ENCODE measurements at places on chromosomes 11 and 22. TPM values are rescaled to one million over a fixed set of nuclear protein-coding genes. Genes with fewer than 3 reads are reported as not detected.

The FAM118A gene
- 16.8 TPM for polyA plus RNA-seq

The STIM1 gene
- 35.1 TPM for polyA plus RNA-seq

The CCDC116 gene
- 0.22 TPM for polyA plus RNA-seq

The ACCS gene
- polyA plus RNA-seq: 25.2 TPM

The FLRT1 gene
- 2.6 TPM for polyA plus RNA-seq

The CCDC188 gene
- polyA plus RNA-seq: 0.71 TPM

The MFRP gene
- polyA plus RNA-seq: not detected

The SLC43A3 gene
- polyA plus RNA-seq: 25.6 TPM

The OMP gene
- 0.25 TPM for polyA plus RNA-seq

The TRAF6 gene
- polyA plus RNA-seq: 16.2 TPM

The CBLIF gene
- not detected for polyA plus RNA-seq

The OR51B5 gene
- 0.14 TPM for polyA plus RNA-seq

The KCNK4 gene
- not detected for polyA plus RNA-seq

The LARGE1 gene
- 27.2 TPM for polyA plus RNA-seq

The SCGB1D4 gene
- polyA plus RNA-seq: not detected

The WNT11 gene
- 14.7 TPM for polyA plus RNA-seq

The OR6Q1 gene
- polyA plus RNA-seq: not detected

The C11orf52 gene
- polyA plus RNA-seq: 13.7 TPM

The MAPK8IP2 gene
- 0.56 TPM for polyA plus RNA-seq

Data from right renal cortex interstitium (tissue), 3 donors.